ENCODE measurements at places on chromosomes 4 and X.

GRCh38 chrX:123773258-123773988 lies 40.6 kb upstream of the THOC2 start:
- no peak for DNase-seq

DNA sequence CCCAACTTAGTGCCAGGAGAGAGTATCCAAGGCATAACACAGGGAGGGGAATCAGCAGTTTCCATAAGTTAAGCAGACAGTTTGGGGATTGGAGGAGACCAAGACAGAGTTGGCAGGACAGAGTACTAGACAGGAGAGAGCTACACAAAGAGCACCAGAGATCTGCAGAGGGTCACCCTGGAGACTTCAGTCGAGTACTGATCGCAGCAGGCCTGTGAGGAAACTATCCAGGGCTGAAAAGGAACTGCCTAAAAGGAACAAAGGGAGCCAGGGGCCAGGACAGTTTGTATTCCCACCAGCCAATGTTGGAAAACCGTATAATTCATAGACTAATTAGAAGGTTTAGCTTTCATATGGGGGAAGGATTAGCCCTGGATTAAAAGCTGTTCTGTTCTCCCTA lies 80.6 kb upstream of the ENPP6 start:
- DNase-seq = no peak

- no peak for DNase-seq
These were observed 32.8 kb upstream of the LSM6 start for GRCh38 chr4:146142768-146143167.

- DNase-seq = no peak
These were observed 565 bp downstream of the MOB1B start for GRCh38 chr4:70902577-70903290.

DNA sequence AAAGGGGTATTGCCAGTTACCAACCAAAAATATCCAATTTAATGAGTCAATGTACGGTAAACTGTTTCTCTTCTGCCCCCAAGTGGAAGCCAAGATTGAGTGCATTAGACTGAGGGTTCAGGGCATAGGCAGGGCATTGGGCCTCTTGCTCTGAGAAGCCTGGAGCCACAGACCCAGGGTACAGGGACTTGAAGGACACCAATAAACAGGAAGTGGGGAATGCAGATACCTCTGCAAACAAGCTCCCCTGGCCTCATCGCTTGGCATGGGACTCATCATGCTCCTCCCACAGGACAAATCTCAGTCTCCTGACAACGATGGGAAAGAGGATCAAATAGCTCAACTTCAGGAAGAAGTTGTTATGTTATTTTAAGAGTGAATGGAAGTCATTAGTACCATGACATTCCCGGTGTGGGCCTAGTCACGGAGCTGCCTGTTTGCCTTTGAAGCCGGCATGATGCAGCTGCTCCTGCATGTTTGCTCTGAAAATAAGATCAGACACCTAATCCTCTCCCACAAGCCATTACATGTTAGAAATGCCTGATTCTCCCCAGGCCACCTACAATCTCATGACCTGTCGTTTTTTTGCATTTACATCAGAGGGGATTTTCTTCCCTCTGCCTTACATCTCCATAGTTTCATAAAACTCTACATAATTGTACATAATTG lies 224.2 kb downstream of the RCHY1 start:
- no peak for DNase-seq

- no peak for DNase-seq
These were observed 6.8 kb downstream of the CLDN2 start for GRCh38 chrX:106927023-106927422.

DNA sequence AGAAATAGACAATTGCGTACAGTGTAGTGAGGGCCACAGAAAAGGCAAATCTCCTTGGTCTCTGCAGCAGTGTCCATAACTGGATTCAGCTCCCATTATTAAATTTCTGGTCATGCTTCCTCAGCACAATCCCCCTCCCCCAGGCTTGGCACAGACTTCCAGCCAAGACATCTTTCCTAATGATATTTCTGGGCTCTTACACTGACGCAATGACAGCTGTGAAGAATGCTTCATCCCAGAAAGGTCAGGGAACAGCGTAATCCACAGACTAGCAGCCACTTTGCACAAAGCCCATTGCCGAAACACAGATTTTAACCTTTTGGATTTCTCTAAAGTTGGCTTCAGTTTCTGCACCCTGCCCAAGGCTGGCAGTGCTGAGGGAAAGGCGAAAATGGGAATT lies 597.6 kb upstream of the CPEB2 start:
- no peak for DNase-seq

DNA sequence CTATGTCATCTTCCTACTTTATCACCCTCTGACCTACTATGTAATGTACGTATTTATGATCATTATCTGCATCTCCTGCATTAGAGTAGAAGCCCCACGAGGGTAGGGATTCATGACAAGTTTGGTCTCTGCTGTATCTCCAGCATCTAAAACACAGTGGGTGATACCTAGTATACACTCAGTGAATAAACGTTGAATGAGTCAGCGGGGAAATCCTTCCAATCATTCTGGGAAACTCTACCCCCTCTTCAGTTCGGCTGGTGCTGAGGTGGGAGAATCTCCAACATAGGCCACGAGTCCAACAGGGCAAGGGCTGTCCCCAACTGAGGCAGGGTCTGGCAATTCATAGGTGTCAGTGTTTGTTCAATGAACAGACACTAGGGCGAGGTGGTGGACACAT lies 74.4 kb upstream of the EFNB1 start:
- DNase-seq = no peak

DNA sequence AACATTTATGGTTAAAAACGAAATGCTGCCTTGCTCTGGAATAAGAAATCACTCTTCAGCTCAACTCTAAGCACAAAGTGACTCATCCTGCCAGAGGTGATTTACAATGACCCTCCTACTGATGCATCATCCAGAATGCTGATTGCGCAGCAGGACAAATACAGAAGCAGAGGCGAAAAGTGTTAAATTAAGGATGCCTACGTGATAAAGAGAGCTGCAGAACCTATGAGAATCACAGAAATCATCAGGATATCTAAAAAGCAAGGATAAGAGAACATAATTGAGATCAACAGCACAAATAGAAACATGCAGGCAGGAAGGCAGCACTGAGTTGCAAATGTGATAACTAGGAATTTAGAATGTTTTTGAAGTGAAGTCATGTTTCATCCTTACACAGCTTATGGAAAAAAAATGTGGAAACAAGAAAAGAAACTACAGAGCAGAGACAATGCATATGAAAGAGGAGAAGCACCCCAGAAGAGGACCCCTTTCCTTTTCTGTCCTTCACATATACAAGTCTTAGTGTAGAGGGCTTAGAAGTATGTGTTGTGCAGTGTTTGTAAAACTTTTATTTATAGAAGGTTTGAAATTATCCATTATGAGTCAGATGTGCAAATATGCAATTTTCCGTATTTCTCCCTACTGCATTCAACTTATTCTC lies 188.4 kb downstream of the SLC7A11 start:
- DNase-seq = no peak

DNA sequence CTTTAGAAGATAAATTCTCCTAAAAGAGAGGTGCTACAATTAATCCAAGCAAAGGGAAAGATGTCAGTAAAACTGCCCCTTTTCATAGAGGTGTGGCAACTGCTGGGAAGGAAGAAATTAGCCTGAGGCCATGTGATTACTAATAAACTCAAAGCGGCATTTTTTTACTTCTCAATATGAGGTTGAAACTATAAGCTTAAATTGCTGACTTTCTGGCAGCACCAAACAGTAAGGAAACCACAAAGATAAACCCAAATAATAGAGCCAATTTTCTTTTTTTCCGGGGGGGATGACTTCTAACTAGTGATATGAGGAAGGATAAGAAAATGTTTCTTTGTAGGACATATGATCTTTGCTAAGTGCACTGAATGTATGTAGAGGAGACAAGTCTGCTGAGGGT lies 30.9 kb downstream of the AR start:
- DNase-seq = no peak

GRCh38 chr4:88244056-88244455 lies 40.3 kb downstream of the PPM1K start:
- DNase-seq = no peak

GRCh38 chrX:55919367-55920221 lies 202.0 kb downstream of the RRAGB start:
- no peak for DNase-seq

- DNase-seq = no peak
These were observed 75.0 kb downstream of the FAM13A start for GRCh38 chr4:88981993-88982392.

DNA sequence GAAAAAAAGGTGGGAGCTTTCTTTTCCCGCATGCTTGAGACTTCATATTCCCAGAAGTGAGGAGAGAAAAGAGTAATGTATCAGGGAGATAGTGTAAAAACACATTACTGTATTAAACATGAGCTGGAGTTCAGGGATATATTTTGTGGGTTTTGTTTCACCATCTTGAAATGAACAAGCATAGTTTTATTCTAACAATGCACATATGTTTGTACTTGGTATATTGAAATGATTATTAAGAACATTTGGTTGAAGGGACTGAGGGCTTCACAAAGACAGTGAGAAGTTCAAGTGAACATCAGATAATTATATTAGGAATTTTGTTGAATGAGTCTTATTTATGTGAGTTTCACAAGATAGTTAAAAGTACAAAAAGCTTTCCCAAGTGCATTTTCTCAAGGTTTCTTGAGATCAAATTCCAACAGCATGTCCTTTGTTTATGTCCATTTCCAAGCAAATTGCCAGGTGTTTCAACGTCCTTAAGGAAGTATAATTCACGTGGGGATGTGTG lies 368.8 kb downstream of the ANKRD50 start:
- DNase-seq = no peak

- no peak for DNase-seq
These were observed 17.4 kb downstream of the JADE3 start for GRCh38 chrX:46929439-46930261.

- DNase-seq = no peak
These were observed 110.3 kb downstream of the AREG start for GRCh38 chr4:74555231-74555630.

DNA sequence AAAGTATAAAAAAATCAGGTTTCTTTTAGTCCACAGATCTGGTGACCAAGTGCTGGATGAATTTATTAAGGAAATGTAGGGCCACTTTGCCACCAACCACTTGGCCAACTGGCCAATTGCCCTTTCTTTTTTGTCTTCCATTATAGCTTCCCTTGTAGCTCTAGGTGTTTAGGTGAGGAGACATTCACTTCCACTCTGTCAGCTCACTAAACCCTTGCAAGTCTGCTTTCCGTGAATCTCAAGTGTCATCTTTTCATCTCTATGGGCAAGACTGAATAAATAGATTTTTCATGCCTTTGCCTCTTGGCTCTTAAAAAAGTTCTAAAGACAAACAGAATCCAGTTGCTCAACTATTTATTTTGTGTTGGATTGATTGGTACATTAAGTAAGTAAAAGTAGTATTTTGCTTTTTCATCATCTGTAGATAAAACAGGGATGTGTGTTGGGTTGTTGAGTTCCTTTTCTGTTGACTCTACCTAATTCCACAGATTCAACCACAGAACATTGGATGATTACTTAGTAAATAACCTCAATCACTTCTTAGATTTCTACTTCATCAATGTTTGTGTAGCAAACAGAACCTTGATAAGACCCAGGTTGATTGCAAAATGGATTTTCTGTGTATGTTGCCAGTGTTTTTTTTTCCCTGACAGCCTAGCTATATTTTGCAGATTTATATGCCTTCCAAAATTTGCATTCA lies 68.1 kb upstream of the GRXCR1 start:
- no peak for DNase-seq

DNA sequence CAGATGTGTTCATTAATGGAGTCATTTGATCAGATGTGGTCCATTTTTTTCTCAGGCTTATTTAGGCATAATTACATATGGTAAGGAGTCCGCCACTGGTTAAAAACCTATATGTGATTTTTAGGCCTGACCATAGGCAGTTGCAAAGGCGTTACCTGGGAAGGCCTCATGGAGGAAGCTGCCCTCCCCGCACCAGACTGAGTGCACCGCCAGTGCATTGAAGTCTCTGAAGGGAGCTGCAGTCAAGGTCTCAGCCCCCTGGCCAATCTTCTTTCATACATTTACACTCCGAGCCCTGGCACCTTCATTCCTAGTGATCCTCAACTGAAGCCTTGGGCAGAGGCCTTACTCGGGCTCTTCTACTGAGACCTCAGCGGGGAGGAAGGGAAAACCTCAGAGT lies 898.2 kb upstream of the AGA start:
- DNase-seq = no peak

DNA sequence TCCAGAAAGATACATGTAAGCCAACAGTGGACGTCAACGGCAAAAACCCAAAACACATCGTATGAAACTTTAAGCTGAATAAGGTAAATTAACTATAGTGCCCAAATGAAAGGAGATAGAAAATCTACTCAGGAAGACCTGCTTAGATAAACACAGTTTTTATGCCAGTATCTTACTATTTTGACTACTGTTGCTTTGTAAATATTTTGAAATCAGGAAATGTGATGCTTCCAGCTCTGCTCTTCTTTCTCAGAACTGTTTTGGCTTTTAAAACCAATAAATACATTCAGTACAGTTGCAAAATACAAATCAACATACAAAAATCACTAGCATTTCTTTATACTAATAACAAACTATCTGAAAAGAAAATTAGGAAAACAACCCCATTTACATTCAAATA lies 83.8 kb downstream of the SMARCA5 start:
- no peak for DNase-seq

- DNase-seq = no peak
These were observed 578 bp upstream of the CORIN start for GRCh38 chr4:47838445-47838844.

DNA sequence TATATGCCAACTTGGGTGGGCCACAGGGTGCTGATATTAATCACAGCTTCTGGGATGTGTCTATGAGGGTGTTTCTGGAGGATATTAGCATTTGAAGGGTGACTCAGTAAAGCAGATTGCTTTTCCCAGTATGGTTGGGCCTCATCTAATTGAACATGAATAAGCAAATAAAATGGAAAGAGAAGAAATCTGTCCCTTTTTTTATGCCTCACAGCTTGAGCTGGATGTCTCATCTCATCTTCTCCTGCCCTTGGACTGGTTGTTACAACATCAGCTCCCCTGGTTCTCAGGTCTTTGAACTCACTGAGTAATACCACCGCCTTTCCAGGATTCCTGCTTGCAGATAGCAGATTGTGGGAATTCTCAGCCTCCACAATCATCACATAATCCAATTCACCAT lies 1149.2 kb downstream of the PCDH18 start:
- DNase-seq = no peak
